ENCODE measurements at places on chromosomes 5 and 9.

- no peak for DNase-seq
Measured at GRCh38 chr9:120855827-120856670, 13.3 kb upstream of the PSMD5 start.

- no peak for DNase-seq
Measured at GRCh38 chr9:132161743-132162184, at the start of gene NTNG2. Gene NTNG2, plus strand, starts transcription at chr9:132162058. Its CDS starts 4,774 bp downstream, at chr9:132166832.

GRCh38 chr9:15286161-15286821 is 20.7 kb downstream of the TTC39B start:
- DNase-seq, result no peak

GRCh38 chr5:121090822-121091221 is 626.7 kb downstream of the PRR16 start:
- no peak for DNase-seq

DNA sequence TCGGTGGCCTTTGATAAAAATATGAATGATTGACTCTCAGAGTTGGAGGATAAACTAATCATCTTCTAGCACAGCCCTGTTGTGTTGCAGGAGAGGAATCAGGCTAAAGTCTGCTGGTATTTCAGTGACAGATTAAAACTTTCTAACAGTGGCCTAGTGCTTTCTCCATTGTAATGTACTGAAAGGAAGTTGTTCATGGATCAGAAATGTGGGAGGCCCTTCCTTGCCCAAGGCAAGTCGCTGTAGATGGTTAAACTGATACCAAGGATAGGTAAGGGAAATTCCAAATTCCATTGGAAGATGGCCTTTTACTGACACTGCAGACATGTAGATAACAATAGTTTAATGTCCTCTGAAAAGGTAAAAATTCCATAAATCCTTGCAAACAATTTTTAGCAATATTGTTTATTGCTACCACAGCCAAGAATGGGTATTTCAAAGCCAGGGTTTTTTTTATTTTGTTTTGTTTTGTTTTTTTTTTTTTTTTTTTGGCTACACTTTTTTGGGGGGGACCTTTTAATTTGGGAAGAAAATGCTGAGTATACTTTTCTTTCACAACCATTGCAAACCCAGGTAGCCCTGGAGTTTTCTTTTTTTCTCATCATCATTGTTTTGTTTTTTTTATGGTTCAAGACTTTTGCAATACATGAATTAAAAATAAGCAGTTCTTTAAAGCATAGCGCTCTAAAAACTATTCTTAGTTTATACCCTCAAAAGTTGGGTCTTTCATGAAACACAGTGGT is 35.5 kb downstream of the WDR36 start:
- no peak for DNase-seq

DNA sequence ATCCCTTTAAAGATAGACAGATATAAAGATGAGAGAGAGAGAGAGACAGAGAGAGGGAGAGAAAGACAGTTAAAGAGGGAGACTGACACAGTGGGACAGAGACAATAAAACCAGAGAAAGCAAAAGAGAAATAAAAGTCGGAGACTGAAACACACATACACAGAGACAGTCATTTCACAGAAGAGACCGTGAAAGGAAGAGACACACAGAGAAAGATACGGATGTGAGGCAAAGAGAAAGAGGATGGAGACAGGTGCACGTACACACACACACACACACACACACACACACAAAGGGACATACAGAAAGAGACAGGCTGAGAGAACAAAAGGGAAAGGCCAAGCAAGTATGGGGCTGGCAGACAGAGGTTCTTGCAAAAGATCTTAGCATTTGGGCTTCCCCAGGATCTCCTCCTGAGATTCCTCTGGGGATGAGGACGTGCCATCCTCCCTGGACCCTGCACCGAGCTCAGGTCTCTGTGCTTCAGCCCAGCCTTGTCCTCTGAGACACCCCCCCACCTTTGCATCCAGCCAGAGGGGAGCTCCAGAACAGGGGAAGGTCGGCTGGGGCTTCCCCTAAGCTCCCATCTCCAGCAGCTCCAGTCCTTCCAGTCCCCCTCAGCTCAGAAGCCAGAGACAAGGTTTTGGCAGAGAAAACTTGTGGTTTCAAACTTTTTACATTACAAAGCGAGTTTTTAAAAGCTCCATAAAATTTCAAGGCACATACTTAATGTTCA is 318.4 kb upstream of the PANK3 start:
- no peak for DNase-seq

- peak; percentile 3 for DNase-seq
Measured at GRCh38 chr9:95574176-95574575, 57.4 kb upstream of the PTCH1 start.

- DNase-seq, result no peak
Measured at GRCh38 chr5:131720714-131721113, 76.1 kb downstream of the FNIP1 start.

- DNase-seq, result peak; percentile 27
Measured at GRCh38 chr5:40486437-40487275, 193.1 kb upstream of the PTGER4 start.

DNA sequence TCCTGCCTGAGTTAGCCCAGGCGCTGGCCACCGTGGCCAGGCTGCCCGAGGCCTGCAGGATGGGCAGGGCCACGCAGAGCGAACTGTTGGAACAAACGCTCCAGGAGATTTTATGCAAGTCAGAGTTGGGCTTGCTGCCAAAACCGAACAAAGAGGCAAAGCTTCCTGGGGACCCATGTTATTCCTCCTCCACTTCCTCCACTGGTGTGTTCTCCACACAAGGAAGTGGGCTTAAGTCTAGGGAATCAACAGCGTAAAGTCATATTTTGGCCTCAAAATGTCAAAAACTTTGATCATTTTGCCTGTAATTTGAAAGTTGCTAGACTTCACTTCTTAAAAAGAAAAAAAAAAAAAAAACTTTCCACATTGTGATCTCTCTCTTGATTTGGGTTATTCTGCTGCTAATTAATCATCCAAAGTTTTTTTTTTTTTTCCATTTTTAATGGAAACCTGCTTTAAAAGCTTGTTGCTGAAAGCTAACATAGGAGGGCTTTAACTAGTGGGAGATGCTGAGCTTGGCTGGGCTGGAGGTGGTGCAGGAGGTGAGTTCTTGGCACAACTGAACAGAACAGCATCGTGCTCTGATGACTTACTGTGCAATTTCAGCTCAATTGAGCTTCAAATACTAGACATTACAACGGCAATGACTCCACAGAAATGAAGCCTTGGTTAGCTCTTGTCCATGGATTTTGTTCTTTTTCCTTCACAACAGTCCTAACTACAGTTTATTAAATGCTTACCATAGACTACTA is 73.0 kb downstream of the PTPDC1 start:
- DNase-seq, result no peak

GRCh38 chr5:107396351-107396690 is 274.4 kb downstream of the EFNA5 start:
- no peak for DNase-seq

- DNase-seq, result no peak
Measured at GRCh38 chr9:116904165-116904564, 217.1 kb downstream of the TRIM32 start.

- DNase-seq, result no peak
Measured at GRCh38 chr9:135365013-135365768, 114.4 kb upstream of the PPP1R26 start.

Measured in T follicular helper cell (primary cell).